Stimulated activated CD8-positive, alpha-beta memory T cell treated with anti-CD3 and anti-CD28 coated beads, Interleukin-4, amount 100 ng/mL, for 48 hours (primary cell): ENCODE measurements at places on chromosomes 16 and 17.

DNA sequence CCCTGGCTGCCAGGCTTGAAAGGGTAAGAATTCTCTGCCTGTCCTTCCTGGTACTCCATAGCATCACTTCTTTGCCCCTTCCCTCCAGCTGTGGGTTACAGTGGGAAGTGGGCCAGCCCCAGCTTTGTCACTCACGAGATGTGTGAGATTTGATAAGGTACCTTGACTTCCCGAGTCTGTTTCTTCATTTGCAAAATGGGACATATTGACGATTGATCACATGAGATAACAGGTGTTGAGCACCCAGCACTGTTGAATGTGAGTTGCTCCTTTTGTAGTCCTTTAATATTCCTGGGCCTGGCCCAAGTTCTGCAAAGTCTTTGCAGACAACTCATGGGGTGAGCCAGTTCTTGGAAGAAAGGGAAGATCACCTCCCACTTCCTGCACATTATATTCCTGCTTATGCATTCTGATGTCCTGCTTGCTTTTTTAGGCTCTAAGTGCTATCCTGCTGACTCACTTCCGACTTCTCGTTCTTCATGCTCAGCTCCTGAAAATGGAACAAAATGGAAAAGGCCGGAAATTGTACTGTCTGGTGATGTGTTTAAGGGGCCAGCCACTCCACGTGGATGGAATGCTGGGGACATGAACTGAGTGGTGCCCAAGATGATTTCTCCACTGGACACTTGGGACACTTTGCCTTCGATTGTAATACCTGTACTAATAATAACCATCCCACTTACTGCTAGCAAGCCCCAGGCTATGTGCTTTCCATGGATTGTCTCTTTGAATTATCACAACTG lies 8.3 kb upstream of the NLK start:
- no peak for DNase-seq

DNA sequence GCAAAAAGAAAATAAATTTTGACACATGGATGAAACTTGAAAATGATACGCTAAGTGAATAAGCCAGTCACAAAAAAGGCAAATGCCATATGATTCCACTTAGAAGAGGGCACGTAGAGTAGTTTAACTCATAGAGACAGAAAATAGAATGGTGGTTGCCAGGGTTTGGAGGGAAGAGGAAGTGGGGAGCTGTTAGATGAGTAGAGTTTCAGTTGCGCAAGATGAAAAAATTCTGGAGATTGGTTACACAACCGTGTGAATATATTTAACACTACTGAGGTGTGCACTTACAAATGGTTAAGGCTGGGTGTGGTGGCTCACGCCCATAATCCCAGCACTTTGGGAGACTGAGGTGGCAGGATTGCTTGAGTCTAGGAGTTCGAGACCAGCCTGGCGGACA lies 93.4 kb upstream of the TMEM132E start:
- DNase-seq, result no peak

GRCh38 chr17:34401165-34401564 lies 38.1 kb upstream of the CCL1 start:
- DNase-seq, result no peak

DNA sequence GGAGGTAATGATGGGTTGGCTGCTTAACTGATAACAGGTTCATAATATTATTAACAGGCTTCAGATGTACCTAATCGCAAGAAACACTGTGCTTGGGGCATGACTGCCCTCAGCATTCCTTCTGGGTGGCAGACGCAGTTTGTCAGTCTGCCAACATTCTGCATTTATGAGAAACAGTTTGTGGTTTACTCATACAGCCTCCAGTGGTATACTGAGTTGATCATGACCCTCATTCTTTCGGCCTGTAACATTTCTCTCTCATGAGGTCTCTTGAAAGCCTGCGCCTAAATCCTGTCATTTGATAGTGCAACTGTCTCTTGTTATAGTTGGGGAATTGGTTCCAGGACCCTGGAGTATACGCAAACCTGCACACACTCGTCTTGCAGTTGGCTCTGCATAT lies 4.9 kb upstream of the RUSF1 start:
- no peak for DNase-seq

DNA sequence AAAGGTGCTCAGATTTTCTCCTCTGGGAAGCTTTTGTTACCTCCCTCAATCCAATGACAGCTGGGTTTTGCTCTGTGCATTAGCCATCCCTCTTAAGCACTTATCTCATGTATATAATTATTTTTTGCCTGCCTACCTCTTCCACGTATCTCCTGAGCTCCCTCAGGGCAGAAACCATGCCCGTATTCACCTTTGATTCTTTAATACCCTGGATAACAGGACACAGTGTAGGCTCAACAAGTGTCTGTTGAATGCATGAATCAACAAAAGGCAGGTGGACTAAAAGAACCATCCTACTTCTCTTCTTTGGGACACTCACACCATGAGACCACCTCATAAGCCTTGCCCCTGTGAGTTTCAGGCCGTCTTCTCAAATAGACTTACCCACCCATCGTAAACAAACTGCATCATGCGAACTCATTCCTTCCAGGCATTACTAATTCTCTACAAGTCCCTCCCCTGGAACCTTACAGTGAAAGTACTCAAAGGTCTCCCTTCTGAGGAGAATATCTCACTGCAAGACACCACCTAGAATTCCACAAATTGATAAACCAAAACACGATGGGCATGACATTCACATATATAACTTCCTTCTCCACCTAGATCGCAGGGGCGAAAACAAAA lies 3.2 kb downstream of the ARHGAP17 start:
- DNase-seq, result no peak

GRCh38 chr16:48053418-48053745 lies 102.4 kb downstream of the ABCC12 start:
- DNase-seq, result no peak
